ENCODE measurements at places on chromosomes 13 and 19. TPM values are rescaled to one million over a fixed set of nuclear protein-coding genes. Genes with fewer than 3 reads are reported as not detected.

DNA sequence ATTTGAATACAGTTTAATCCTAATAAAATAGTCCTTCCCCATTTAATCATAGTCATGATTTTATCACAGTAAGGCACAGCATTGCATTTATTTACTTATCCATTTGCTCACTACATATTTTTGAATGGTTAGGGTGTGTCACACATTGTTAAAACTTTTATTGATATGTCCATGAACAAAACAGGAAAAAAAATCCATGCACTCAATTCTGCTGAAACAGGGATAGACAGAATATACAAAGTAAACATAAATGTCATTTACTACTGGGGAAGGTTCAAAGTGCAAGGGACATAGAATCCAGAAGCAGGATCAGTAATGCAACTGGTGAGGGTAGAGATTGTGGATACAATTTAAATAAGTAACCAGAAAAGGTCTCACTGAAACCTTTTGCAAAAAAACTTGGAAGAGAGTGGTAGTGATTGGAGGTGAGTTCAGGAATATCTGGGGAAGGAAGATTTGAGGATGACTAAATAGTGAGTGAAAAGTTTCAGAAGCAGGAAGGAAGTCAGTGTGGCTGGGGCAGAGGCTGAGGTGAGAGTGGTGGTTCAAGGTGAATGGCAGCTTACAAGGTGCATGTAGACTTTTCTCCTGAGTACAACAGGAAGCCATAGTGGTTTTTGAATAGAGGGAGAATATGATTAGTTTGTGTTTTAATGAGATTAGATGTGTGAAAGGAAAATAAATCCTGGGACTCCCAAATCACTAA lies 387.2 kb upstream of the ATXN8OS start:
- DNase-seq = no peak
- H3K27ac ChIP-seq = no peak overlapping the region
- no peak overlapping the region for H3K4me3 ChIP-seq
- H3K36me3 ChIP-seq = no peaks in the 10 kb centered on the region
- no peaks in the 10 kb centered on the region for H3K4me1 ChIP-seq

GRCh38 chr13:56909896-56910600 lies 230.7 kb upstream of the PRR20A start:
- DNase-seq = no peak
- H3K36me3 ChIP-seq = no peaks in the 10 kb centered on the region
- no peaks in the 10 kb centered on the region for H3K4me1 ChIP-seq

DNA sequence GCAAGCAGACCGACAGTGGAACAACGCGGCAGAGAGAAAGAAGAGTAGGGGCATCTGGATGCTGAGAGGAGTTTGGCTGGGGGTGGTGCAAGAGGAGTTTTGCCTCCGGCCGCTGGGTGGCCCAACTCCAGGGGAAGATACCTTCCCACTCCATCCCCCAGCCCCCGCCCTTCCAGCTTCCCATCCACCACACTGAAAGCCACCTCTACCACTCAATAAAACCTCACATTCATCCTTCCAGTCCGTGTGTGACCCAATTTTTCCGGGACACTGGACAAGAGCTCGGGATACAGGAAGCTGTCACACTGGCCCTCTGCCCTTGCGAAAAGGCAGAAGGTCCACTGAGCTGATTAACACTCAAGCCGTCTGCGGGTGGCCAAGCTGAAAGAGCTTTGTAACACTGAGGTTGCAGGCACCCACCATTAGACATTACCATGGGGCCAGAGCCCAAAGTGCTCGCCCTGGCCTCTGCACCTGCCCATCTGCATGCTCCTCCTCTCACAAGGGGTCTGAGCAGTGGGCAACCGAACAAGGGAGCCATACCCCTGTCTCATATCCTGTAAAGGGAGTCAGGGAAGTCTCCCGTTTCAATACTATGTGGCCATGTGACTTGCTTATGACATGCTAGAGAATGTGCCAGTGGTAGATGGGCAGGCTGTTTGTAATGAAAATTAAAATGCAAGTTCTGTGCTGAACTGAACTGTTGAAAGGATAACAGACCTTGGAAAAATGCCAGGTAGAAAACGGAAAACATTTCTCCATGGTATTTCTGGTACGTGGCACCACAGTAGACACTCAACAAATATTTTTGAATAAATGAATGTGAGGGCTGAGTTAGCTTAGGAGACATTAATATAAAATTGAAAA lies 205.1 kb upstream of the STARD13 start:
- H3K4me3 ChIP-seq = no peak overlapping the region
- peaks cover 4% of the 10 kb centered on the region for H3K4me1 ChIP-seq
- H3K36me3 ChIP-seq = no peaks in the 10 kb centered on the region
- peaks cover 4% of the 10 kb centered on the region for H3K27me3 ChIP-seq
- H3K27ac ChIP-seq = no peak overlapping the region

DNA sequence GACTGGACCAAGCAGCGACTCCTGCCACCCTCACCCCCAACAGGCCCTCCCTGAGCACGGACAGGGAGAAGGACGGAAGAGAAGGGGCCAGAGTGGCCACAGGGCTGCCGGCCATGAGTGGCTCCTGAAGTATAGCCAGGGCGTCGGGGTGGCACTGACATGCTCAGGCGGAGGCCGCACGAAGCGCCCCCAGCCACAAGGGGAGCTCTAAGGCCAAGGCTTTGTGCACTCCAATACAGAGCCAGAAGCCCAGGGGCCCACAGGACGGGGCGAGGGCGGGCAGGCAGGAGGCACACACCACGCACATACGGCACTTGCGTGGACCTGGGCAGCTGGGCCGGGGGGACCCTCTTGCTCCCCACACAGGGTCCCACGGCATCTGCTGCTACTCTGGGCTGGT lies 52.0 kb downstream of the KLF2 start:
- H3K36me3 ChIP-seq = peaks cover 46% of the 10 kb centered on the region
- no peak overlapping the region for H3K4me3 ChIP-seq
- no peak overlapping the region for H3K27ac ChIP-seq
- H3K4me1 ChIP-seq = peaks cover 38% of the 10 kb centered on the region

GRCh38 chr13:30017880-30018279 lies 167.5 kb upstream of the UBL3 start:
- no peak overlapping the region for H3K27ac ChIP-seq
- H3K4me1 ChIP-seq = peaks cover 5% of the 10 kb centered on the region
- H3K36me3 ChIP-seq = no peaks in the 10 kb centered on the region

DNA sequence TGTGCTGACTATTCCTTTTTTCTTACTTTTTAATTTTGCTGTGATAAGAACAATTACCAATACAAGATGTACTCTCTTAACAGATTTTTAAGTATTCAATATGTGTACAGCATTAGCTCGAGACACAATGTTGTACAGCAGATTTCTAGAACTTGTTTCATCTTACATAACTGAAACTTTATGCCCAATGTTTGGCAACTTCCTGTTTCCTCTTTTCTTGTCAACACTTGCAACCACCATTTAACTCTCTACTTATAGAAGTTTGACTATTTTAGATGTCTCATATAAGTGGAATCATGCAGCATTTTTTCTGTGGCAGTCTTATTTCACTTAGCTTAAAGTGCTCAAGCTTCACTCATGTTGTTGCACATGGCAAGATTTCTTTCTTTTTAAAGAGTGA lies 1426.8 kb downstream of the SLITRK5 start:
- no peak overlapping the region for H3K27ac ChIP-seq
- H3K36me3 ChIP-seq = no peaks in the 10 kb centered on the region
- H3K4me3 ChIP-seq = no peak overlapping the region
- no peak for DNase-seq
- no peaks in the 10 kb centered on the region for H3K4me1 ChIP-seq

GRCh38 chr13:35732565-35732964 lies 256.1 kb upstream of the MAB21L1 start:
- no peak overlapping the region for H3K4me3 ChIP-seq
- peaks cover 3% of the 10 kb centered on the region for H3K4me1 ChIP-seq
- H3K27me3 ChIP-seq = no peaks in the 10 kb centered on the region
- no peak overlapping the region for H3K27ac ChIP-seq
- H3K36me3 ChIP-seq = no peaks in the 10 kb centered on the region

DNA sequence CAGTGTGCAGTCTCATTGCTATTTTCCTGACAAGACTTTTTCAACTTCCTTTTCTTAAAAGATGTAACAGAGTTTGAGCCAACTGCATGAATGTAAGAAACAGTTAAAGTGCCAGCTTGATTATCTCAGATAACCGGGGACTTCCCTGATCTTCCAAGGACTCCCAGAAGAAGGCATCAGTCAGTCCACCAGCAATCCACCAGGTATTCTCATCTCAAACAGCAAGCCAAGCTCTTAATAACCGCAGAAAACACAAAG lies 350.1 kb downstream of the LIG4 start:
- H3K27ac ChIP-seq = no peak overlapping the region
- DNase-seq = no peak
- H3K27me3 ChIP-seq = peaks cover 30% of the 10 kb centered on the region
- no peaks in the 10 kb centered on the region for H3K36me3 ChIP-seq
- H3K4me1 ChIP-seq = no peaks in the 10 kb centered on the region

DNA sequence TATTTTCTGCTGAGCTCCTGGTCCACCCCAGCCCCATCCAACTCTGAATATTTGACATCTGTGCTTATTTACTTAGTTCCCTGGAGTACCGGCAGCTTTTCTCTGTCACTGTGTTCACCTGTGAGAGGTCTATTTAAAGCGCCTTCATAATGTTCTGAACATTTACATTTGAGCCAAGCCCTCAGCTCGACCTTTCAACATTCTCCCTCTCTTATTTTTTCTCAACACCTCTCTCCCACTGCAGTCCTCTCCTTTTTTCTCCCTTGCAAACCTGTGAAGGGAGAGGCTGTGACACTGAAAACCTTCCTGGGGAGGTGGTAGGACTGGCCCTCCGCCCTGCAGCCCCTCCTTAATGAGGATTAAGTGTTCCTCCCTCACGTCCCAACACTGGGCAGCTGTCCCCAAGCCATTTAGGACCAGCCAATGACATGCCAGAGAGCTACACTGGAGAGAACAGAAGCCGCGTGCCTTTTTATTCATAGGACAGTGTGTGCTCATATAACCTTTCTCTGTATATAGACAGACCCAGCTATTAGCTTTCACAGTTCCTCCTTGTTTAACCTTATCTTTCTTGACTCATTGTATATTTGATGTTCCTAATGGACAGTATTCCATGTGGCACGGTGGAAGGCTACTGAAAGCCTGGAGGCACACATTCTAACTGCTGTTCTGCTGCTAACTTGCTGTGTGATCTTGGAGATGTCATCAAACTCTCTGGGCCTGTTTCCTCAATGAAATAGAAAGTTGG lies 134.8 kb downstream of the NUFIP1 start:
- no peak overlapping the region for H3K4me3 ChIP-seq
- DNase-seq = no peak
- peaks cover 15% of the 10 kb centered on the region for H3K27me3 ChIP-seq
- H3K36me3 ChIP-seq = no peaks in the 10 kb centered on the region

DNA sequence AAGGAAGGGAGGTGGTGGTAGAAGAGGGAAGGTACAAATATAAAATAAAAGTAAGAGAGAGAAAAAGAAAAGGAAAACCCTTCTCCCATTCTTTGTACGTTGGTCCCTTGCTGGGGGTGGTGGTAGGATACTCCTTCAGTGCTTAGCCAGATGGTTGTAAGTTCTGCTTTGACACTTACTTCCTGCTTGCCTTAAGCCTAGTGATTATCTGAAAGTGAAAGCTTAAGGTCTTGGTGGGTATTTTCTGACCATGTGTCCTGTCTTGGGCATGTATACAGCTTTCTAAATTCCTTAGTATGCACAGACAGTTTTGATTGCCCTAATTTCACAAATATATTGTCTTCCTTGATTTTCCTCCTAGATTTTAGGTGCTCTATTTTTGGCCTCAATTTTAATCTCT lies 314.8 kb downstream of the PCDH17 start:
- H3K4me1 ChIP-seq = no peaks in the 10 kb centered on the region
- H3K27ac ChIP-seq = no peak overlapping the region
- no peaks in the 10 kb centered on the region for H3K36me3 ChIP-seq
- H3K4me3 ChIP-seq = no peak overlapping the region
- DNase-seq = no peak

DNA sequence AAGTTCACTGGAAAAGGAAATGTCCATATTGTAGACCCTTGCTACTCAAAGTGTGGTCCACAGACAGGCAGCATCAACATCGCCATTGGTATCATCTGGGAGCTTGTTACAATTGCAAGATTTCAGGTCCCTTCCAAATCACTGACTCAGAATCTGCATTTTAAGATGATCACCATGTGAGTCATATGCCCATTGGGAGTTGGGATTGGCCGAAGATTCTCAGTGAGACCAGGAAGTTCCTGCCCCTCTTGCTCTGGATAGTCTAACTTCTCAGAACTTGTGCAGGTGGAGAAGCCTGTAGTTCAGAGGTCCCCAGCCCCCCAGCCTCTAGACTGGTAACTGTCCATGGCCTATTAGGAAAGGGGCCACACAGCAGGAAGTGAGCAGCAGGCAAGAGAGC lies 48.9 kb upstream of the URAD start:
- H3K36me3 ChIP-seq = no peaks in the 10 kb centered on the region
- no peak overlapping the region for H3K27ac ChIP-seq
- peaks cover 9% of the 10 kb centered on the region for H3K27me3 ChIP-seq
- peaks cover 2% of the 10 kb centered on the region for H3K4me1 ChIP-seq

GRCh38 chr13:87123987-87124784 lies 547.0 kb upstream of the SLITRK5 start:
- H3K4me1 ChIP-seq = no peaks in the 10 kb centered on the region
- H3K4me3 ChIP-seq = no peak overlapping the region
- H3K27ac ChIP-seq = no peak overlapping the region
- DNase-seq = no peak

GRCh38 chr13:106455190-106455589 lies 80.3 kb downstream of the EFNB2 start:
- H3K36me3 ChIP-seq = no peaks in the 10 kb centered on the region
- H3K27me3 ChIP-seq = no peaks in the 10 kb centered on the region
- no peak overlapping the region for H3K4me3 ChIP-seq
- no peaks in the 10 kb centered on the region for H3K4me1 ChIP-seq
- no peak for DNase-seq
- no peak overlapping the region for H3K27ac ChIP-seq

GRCh38 chr13:26599403-26599802 lies 41.9 kb downstream of the WASF3 start:
- no peak overlapping the region for H3K4me3 ChIP-seq
- peaks cover 15% of the 10 kb centered on the region for H3K4me1 ChIP-seq
- H3K36me3 ChIP-seq = no peaks in the 10 kb centered on the region
- no peak for DNase-seq
- no peak overlapping the region for H3K27ac ChIP-seq

DNA sequence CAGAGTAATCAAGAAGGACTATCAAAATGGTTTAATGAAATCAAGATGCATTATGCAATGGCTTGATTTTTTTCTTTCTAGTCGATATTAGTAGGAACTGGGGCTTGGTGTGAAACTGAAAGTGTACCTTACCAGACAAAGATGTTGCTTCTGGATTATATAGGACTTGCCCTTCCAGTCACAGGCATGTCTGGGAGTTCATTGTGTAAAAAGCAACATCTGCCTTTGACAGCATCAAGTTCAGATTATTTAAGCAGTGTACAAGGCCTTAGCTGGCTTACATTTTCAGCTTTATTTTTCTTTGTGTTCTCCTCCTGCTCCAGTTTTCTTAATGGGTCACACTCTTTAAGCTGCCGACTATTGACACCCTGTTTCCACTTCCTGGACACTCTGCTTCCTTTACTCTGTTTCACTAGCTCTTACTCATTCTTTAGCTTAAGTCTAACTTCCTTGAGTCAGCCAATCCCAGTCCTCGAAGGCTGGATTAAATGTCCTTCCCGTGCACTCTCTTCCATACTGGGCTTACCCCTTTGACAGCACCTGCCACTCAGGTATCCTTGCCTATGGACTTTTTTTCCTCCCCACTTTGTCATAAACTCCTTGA lies 29.4 kb upstream of the OLFM4 start:
- H3K27me3 ChIP-seq = no peaks in the 10 kb centered on the region
- peaks cover 3% of the 10 kb centered on the region for H3K4me1 ChIP-seq
- H3K27ac ChIP-seq = no peak overlapping the region

Gene TEAD2
- not detected for total RNA-seq

Gene ZC3H4
- 104 TPM for total RNA-seq

Gene MYBPC2
- total RNA-seq = 0.21 TPM

Gene LIG1
- 119 TPM for total RNA-seq

Gene AXL
- 0.50 TPM for total RNA-seq

Gene DACT3
- 6.1 TPM for total RNA-seq
